ENCODE measurements at places on chromosomes 6 and 20.

- DNase-seq: no peak
Observed at GRCh38 chr20:3867802-3868201, 21.2 kb downstream of the MAVS start.

- no peak for DNase-seq
Observed at GRCh38 chr20:44475372-44475693, 341 bp upstream of the TTPAL start.

DNA sequence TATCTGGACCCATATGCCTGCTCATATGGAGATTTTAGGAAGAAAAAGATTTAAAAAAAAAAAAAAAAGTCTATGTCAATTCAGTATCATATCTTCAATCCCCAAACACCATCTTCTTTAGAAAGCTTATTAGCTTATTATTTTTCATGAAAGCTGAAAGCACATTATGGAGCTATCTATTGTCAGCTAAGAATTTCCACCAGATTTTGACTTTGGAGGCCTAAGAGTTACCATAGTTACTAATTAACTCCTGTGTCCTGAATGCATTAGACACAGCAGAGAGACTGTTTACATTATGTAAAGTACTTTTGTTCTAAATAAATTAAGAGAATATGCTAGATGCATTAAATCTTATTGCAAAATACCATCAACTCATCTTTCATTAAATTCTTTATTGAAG lies 255.5 kb upstream of the NRSN1 start:
- DNase-seq: no peak

- DNase-seq: no peak
Observed at GRCh38 chr6:18209539-18210197, 54.4 kb downstream of the KDM1B start.

DNA sequence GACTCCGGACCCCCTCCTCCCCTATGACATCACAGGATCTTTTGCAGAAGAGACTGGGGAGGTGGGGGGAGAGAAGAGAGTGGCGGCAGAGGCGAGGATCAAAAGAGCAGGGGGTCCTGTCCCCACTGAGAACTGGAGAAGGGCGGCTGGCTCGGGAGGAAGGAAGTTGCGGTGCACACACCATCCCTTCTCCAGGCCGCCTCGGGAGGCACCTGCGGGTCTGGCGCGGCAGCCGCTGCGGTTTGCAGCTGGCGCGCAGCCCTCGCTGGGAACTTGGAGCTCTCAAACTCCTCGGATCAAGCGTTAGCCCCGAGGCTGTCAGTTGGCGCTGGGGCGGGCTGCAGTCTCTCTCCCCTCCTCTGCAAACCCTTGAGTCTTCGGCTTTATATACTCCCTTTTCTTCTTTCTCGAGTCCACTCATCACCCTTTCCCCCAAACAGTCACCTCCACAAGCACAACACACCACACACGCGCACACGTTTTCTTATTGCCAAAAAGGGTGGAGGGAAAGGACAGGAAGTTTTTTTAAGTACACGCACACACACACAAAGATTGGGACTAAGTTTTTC lies 180.7 kb downstream of the TBXT start:
- no peak for DNase-seq

- DNase-seq: no peak
Observed at GRCh38 chr6:136820561-136820960, 1.8 kb upstream of the PEX7 start.

- DNase-seq: no peak
Observed at GRCh38 chr6:132511210-132511830, 1.6 kb downstream of the STX7 start.

DNA sequence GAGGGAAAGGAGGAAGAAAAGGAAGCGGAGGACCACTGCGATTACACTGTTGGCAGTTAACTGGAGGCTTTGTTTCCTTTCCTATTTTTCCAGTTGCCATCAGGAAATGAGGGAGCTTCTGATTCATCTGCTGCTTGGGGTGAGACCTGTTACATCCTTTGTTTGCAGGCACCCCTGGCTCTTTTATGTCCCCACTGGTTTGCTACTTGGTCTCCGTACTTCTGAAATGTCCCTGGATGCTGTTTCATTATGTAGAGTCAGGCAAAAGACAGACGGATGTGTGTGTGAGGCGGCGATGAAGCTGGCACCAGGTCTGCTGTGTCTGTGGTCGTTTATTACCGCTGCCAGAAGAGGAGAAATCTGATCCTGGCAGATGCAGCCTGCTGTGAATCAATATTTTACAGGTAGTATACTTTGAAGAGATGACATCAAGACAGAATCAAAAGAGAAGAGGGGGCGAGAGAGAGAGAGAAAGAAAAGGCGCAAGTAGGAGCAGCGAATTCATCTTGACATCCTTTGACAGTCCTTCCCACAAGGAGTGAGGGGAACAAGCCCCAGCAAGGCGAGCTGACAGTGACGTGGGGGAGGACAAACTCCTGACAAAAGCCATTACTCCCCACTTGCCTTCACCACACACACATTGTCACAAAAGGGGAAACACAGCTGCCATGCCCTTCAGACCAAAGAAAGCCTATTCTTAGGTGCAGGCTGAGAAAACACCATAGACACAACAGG lies 145.9 kb upstream of the FBXL4 start:
- no peak for DNase-seq

DNA sequence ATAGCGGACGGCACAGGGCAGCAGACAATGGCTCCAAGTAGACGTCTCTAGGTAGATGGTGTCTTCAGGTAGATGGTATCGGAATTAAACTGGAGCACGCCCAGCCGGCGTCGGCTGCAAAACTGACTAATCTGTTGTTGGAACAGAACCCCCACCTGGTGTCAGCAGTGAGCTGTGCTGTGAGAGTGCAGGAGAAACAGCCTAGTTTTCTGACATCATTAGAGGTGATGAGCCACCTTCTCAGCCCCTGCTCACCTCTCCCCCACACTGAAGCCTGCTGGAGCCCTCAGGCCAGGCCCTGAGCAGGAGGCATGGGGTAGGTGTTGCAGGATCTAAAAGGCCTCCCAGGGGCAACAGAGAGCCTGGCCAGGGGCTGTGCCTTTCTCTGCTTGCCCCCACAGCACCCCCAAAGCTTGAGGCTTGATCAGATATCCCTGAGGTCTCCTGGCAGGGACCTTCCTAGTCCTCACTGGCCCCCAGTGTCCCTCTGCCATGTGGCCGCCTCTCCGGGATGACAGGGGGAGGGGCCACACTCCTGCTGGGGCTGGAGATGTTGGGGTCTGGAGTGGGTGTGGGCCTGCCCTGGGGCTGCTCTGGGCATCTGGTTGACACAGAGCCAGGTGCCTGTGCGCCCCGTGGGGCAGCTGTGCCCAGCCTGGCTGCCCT lies 6.9 kb upstream of the HELZ2 start:
- no peak for DNase-seq

DNA sequence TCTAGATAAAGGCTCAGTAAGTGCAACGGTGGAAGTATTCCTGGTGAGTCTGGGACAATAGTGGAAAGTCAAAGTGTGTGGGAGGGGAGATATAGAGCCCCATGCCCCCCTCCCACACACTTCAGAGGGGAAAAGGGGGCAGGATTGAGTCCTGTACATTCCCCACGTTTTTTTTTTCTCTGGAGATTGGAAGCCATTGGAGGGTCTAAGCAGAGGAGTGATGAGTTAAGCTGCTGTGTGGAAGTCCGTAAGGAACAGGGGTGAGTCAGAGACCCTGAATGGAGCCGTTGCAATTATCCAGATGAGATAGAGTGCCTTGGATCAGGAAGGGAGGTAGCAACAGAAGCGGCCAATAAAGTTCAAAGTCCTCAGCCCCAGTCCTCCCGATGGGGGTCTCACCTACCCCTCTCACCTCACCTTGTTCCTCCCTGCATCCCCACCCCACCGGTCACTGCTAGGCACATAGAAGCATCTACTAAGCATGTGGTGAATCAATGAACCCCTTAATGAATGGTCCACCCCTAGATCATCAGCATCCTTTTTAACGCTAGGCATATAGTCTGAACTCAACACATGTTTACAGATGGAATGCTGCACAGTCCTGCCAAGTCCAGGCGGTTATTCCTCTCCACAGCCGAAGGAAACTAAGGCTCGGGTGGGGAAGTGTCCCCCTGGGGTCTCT lies 662 bp upstream of the SLC9A8 start:
- DNase-seq: no peak

DNA sequence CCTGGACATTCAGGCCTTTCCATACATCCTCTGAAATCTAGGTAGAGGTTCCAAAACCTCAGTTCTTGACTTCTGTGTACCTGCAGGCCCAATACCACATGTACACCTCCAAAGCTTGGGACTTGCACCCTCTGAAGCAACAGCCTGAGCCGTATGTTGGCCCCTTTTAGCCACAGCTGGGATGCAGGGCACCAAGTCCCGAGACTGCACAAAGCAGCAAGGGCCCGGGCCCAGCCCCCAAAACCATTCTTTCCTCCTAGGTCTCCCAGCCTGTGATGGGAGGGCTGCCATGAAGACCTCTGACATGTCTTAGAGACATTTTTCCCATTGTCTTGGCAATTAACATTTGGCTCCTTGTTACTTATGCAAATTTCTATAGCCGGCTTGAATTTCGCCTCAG lies 107.4 kb upstream of the FRMD1 start:
- no peak for DNase-seq

DNA sequence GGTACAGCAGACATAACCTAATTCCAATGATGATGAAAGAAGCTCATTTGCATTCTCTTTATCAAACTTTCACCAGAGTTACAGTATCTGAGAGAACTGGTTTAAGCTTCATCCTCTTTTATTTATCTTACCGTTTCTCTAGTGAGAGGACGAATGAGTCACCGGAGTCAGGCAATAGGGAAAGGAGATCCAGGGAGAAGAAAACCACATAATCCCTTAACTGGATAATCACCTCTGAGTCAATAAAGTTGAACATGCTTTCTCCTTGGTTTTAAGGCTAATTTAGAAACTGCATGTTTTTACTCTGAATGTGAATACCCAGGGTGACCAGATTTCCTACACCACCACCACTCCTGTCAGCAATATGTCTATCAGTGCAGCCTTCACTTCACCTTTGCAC lies 313.7 kb upstream of the TBX18 start:
- DNase-seq: no peak

DNA sequence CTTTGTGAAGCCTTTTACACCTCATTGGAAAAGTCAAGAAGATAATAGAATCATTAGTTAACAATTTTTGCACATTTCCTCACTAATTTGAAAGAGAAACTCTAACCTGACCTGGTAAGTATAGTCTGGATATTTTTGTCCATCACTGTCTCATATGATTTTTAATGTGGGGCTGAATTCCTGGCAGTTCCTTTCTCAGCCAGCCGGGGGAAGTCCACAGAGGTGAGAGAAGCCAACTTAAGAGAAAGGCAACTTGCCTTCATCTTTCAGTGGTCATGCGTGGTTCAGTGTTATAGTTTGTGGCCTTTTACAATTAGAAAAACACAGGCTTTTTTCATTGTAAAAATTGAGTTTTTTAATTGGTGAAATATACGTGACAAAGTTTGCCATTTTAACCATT lies 80.6 kb downstream of the CDYL start:
- no peak for DNase-seq

DNA sequence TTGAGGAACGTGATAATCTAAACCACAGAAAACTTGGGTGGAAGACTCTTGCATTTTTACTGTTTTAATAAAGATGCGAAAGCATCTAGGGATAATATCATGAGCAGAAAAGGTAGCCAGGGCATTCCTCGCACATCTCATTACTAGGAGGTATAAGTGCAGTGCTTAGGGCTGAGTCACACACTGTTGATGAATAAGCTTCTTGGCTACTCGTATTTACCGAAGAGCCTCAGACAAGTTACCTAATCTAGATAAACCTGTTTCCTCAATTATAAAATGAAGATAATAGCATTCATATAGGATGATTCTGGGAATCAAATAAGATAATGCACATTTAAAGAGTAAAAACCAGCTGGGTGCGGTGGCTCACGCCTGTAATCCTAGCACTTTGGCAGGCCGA lies 780 bp upstream of the KIAA0319 start:
- DNase-seq: no peak

- DNase-seq: peak; percentile 70
Observed at GRCh38 chr6:138109042-138109997, 2.1 kb upstream of the PERP start.

DNA sequence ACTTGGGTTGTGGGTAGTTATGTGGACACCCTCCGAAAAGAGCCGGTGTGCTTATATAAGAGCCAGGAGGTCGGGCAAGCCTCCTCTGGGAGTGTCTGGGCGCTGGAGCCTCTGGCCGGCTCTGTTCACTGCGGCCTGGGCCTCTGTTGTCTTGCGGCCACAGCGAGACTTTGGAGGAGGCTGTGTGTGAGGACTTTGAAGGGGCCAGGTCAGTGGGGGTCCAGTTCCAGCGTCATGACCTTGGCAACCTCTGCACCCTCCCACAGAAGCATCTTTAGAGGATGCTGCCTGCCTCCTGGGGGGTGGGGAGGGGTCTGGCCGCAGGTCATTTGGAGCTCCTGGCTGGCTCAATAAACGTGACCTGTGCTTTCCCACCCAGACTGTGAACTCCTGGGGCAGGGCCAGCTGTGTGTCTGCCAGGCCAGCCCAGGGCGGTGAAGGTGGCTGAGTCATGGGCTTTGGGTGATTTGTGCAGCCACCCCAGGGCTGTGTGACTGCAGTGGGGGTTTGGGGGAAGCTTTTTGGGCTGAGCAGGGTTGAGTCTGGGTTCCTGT lies 1.2 kb downstream of the TCEA2 start:
- no peak for DNase-seq

DNA sequence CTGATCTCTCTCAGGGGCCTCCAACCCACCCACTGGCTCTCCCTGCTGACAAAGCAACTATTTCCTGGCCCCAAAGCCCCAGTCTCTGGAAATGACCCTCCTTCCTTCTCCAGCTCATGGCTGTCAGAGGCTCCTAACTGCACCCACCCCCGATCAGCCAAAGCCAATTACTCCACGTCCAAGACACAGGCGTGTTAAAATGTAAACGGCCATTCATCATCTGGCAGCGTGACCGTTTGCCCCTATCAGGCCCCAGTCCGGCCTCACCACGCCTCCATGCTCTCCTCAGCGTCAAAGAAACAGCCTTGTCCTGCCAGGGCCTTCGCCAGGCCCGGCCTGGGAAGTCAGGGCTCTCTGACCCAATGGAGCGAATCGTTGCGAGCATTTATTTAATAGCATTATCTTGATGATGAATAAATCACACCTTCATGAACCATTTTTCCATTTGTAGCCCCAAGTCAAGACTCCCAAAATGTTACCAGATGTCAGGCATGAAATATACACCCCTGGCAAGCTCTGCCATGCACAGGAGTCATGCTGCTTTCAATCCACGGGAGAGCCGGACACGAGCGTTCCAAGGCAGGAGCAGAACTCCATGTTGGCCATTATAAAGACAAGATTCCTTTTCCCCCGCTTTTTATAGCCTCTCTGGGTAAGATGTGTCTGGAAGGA lies 17.7 kb downstream of the RIPOR3 start:
- no peak for DNase-seq
